ENCODE measurements at places on chromosomes 4 and X. TPM values are rescaled to one million over a fixed set of nuclear protein-coding genes. Genes with fewer than 3 reads are reported as not detected.
A peak's percentile ranks its signal among the peaks of the same experiment; 100 is the strongest.

GRCh38 chr4:8269535-8270417 is at the start of gene HTRA3:
HTRA3 (plus strand) TSS chr4:8269754; CDS start chr4:8269969, 215 bp downstream.
- peak; percentile 89 for DNase-seq

- DNase-seq: no peak
Measured at GRCh38 chrX:10722851-10723250, 102.5 kb upstream of the MID1 start.

- no peak for DNase-seq
Measured at GRCh38 chr4:174650711-174651355, 128.5 kb upstream of the HPGD start.

SPACA5 gene
- not detected for total RNA-seq

- no peak for DNase-seq
Measured at GRCh38 chr4:70802928-70803580, 36.6 kb downstream of the GRSF1 start.

GRCh38 chr4:26873391-26874026 is 12.9 kb downstream of the STIM2 start:
- DNase-seq: no peak

DNA sequence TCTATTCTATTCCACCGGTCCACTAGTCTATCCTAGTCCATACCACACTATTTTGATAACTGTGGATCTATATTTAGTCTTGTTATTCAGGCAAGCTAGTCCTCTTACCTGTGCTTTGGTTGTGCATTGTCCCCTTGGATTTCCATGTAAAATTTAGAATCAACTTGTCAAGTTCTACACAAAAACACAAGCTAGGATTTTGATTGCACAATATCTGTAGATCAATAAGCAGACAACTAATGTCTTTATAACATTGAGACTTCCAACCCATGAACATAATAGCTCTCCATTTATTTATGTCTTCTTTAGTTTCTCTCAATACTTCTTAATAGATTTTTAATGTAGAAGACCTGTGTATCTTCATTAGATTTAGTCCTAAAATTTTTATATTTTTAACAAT is 10.2 kb upstream of the BBS12 start:
- no peak for DNase-seq

ASMTL gene
- total RNA-seq: 29.7 TPM

GRCh38 chrX:11073381-11073780 is 37.8 kb upstream of the HCCS start:
- DNase-seq: no peak

PSAPL1 gene
- not detected for total RNA-seq

- no peak for DNase-seq
Measured at GRCh38 chr4:80073473-80074008, 512 bp upstream of the ANTXR2 start.

PRAF2 gene
- 36.4 TPM for total RNA-seq

GRCh38 chrX:5716666-5717065 is 512.0 kb downstream of the NLGN4X start:
- DNase-seq: no peak

DNA sequence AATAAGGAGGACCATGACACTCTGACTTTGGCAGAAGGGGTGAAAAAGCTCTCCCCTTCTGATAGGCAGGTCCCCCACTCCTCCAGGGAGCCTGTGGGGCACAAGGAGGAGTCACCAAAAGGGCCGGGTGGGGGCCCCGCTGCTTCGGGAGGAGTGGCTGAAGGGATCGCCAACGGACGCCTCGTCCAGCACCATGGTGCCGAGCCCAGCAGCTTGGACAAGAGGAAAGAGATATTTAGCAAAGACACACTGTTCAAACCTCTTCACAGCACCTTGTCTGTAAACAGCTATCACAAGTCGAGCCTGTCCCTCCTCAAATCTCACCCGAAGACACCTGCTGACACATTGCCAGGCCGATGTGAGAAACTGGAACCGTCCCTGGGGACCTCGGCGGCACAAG is 105.6 kb downstream of the STOX2 start:
- DNase-seq: no peak

GRCh38 chrX:1423215-1423614 is 29.5 kb downstream of the ASMTL start:
- peak; percentile 59 for DNase-seq

DNA sequence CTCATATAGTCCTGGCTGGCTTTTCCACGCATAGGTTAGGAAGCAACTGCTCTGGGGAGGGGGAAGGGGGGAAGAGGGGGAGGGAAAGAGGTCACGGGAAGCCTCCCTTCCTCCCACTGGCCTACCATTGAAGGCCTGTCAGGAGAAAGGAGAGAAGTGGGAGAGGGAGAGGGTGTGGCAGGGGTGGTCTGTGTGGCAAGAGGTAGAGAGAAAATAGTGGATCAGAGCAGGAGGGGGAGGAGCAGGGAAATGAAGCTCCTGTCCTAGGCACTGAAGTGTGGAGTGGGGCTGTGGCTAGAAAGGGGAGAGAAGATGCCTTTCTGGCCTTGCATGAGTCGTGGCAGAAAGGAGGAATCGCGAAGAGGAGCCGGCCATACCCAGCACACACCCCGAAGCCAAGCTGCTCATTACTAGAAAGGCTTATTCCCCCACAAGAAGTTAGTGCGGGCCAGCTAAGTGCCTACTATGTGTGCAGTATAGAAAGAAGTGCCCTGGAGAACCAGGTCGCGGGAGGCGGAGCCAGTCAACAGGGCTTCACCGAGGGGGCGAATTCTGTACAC is 1.1 kb upstream of the TMEM164 start:
- no peak for DNase-seq

DNA sequence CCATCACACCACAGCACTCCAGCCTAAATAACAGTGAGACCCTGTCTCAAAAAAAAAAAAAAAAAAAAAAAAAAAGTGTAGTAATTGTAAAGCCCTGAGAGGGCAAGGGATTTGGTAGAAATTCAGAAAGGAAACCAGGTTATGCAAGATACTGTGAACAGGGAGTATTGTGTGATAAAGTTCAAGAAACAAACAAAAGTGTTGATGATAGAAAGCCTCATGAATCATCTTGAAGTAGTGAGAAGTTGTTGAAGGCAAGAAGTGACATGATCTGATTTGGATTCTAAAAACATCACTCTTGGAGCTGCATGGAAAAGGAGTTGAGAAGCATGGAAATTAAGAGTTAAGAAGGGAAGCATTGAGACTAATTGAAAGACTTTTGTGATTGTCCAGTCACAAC is 102.2 kb downstream of the RAP1GDS1 start:
- no peak for DNase-seq

GRCh38 chr4:169124661-169125060 is 114.6 kb upstream of the CBR4 start:
- no peak for DNase-seq

DNA sequence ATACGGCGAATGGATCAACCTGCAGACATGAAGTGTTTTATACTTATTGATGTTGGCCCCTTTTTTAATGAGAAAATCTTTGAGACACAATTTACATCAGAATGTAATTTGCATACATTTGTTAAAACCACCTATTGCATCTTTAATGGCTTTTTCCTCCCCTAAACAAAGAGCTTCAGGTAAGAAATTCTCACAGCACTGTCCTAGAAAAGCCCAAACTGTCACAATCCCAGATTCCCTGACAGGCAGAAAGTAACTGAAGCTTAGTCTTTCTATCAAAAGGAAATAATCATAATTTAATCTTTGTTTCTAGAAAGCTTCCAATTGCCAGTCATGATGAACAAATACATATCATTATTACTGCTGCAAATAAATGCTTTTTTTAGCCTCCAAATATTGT is 407.9 kb downstream of the TMA16 start:
- DNase-seq: no peak

VEGFC gene
- total RNA-seq: 11.6 TPM

- no peak for DNase-seq
Measured at GRCh38 chrX:140177821-140178220, 212.5 kb upstream of the CXorf66 start.

DNA sequence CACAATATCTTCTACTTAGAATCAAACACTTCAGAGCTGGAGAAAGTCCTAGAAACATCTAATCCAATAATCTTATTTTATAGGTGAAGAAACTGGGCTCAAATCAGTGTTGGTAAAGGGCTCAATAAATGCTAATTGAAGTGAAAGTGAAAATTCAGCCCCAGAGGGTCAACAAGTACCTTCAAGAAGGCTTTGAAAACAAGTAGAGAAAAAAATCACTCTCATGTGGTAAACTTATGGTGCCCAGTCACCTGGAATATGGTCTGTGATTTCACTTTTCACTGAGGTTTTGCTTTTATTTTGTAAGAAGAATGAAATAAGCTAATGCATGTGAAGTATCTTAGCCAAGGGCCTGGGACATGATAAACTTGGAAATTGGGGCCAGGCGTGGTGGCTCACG is 29.1 kb upstream of the EIF4E start:
- DNase-seq: no peak

- DNase-seq: no peak
Measured at GRCh38 chr4:56426273-56426672, 9.1 kb downstream of the PPAT start.

DNA sequence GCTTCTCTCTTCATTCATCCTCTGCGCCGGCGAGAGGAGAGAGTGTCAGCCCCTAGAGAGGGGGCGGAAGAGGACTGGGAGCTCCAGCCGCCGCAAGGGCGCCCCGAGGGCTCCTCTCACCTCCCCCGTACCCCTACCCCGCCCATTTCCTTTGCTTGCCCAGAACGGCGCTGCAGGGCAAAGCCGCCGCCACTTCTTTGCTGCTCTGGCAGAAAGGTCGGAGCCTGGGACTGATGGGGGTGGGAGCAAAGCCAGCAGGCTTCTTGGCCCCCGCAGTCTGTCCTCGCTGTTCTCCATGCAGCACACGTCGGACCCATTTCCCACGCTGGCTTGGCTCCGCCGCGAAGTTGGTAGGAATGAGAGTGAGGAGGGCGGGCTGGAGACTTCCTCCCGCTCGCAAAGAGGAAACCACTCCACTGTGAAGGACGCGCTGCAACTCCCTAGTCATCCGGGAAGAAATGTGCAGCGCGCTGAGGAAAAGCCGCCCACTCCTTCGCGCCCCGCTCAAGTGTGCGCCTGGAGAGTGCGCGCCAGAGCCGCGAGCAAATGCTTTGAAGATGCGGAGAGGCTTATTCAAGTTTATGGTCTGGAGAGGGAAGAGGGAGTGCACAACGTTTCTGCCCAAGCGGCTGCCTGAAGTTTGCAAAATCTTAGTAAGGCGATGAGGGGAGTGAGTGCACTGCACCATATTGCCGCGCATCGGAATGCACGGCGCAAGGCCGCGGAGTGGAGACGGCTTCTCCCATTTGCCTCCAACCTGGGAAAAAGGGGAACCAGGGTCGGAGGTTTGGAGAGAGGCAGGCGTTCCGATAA is 2.8 kb upstream of the PCDH7 start:
- peak; percentile 81 for DNase-seq

STARD8 gene
- 9.1 TPM for total RNA-seq

FGFBP2 gene
- total RNA-seq: 1.8 TPM

GRCh38 chr4:175414602-175415001 is 397.5 kb downstream of the GPM6A start:
- no peak for DNase-seq

ATP2B3 gene
- total RNA-seq: 0.19 TPM

SULT1E1 gene
- total RNA-seq: not detected
